Daoy (cell line): ENCODE measurements at places on chromosomes 16 and 17. TPM values are rescaled to one million over a fixed set of nuclear protein-coding genes. Genes with fewer than 3 reads are reported as not detected.

DNA sequence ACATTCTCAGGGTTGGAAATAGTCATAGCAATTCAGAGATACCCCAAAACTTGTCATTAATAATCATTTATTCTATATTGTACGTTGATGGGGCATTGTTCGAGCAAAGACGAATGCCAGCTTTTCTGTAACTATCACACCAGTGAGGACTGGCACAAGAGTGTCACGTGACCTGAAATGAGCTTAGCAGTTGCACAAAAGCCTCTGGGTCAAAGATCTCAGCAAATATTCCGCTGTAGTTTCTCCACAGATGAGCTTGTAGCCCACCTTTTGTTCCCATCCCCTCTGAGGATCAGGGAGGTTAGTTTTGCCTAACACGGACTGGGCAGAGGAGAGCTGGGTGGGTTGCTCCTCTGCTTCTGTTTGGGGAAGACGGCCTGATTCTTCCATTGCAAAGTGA, 18.2 kb downstream of the IRX3 start:
- DNase-seq = no peak

DNA sequence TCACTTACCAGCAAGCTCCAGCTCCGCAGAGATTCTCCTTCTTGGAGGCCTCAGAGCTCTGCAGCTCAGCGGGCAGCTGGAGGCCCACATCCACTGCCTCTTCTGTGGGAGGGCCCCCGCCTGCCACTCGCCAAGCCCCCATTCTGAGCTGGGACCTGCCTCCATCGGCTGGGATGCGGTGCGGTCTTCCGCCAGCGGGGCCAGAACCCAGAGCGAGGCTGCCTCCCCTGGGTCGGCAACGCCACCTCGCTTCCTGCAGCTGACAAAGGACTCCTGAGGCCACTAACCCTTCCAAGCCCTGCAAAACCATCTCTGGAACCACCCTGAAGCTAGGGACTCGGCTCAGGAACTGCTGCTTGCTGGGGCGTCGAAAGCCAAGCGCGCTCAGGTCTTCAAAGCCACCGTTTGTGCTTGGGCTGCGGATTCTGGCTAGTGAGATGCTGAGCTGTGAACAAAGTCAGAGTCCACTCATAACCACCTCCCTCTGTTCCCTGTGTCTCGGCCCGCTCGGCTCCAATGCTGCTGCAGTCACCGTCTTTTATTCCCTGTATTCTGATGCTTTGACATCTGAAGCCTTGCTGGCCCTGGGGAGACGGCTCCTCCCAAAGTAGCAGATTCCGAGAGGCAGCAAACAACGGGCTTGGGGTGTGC, 174.3 kb downstream of the ENGASE start:
- no peak for DNase-seq

- DNase-seq = no peak
Measured at GRCh38 chr16:85473323-85473722, 139.8 kb upstream of the GSE1 start.

- DNase-seq = no peak
Measured at GRCh38 chr17:27391427-27391826, 64.8 kb upstream of the KSR1 start.

- no peak for DNase-seq
Measured at GRCh38 chr17:79089720-79090442, 15.3 kb downstream of the ENGASE start.

DNA sequence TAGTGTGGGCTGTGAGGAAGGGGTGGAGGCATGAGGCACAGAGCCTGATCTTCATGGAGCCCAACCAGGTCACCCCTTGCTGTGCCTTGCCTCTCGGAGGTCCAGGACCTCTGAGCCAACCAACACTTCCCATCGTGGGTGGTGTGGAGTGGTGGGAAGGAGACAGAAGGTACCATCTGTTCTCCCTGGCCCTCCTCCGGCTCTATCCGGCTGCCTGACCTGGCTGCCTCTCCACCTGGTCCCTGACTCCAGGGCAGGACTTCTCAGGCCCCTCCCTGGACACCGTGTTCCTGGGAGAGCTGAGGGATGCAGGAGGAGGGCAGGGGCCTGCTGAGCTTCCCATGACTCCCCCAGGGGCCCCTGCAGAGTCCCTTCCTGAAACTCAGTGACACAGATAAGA, 3.9 kb downstream of the PDK2 start:
- DNase-seq = no peak

DNA sequence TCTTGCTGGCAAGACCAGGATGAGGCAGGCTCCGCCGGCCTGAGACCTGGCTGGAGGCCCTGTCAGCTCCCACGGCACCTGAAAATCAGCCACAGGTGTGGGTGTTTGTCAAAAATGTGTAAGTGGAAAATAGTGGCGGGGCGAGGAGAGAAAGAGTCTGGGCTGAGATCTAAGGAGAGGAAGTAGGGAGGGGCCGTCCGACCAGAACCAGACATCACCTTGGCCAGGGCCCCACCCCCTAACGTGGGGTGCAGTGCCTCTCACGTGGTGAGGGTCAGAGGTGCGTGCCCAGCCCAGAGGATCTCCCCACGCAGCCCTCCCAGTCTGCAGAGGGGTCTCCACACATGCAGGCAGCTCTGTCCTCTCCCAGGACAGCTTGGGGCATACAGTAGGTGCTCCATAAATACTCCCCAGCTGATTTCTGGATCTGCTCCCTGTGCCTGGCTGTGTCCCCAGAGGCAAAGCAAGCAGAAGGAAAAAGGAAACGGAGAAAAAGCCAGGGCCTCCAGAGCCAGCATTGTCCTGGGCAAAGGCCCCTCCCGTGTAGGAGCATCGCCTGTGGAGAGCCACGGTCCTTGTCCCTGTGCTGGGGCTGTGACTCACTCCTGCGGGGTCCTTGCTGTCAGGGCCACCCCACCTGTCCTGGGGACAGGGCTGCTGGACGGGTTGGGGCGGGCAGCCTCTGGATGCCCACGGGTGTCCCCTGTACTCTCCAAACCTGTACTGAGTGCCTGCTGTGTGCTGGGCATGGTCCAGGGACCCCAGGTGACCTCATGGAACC, 16.7 kb downstream of the ZFPM1 start:
- no peak for DNase-seq

GRCh38 chr17:81966343-81967243, 5.6 kb upstream of the NOTUM start:
- DNase-seq = no peak

DNA sequence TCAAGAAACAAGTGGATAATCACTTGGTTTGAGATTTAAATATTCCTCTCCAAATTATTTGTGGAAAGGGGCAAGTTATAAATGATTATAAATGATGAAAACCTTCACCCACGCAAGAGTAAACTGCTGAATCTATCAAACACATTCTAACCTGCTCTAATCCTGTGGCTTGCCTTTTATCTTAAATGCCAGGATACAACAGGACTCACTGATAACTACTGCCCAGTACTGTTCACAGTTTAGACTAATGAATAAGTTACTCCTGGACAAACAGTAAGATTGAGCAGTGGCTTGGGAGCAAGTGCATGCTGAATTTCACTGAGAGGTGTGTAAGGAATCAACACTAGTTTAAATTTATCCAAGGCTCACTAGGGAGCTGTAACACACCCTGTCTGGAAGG, 31.1 kb downstream of the IGF2BP1 start:
- DNase-seq = no peak

- peak; percentile 53 for DNase-seq
Measured at GRCh38 chr17:64507413-64507782, 621 bp downstream of the CEP95 start.

DNA sequence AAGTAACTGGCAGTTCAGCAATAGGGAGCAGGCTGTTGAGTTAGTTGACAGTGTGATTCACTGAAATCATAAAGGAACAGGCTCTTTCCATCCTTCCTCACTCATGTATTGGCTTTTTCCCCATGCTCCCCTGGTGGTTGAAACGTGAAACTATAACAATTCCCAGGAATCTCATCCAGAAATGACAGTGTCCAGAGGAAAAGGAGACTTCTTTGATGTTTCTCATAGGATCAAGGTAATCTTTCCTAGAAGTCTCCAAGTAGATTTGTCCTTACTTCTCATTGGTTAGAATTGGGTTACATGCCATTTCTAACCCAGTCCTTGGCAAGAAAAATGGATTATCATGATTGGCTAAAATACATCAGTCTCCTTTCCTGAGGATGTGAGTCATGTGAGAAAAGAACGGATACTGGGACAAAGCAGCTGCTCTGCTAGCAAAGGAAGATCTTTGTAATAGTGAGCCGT, 14.4 kb downstream of the TTC19 start:
- DNase-seq = peak; percentile 74

C16orf74 gene
- total RNA-seq = 14.1 and 17.8 TPM in 2 replicates

NPIPA5 gene
- not detected in 2 replicates for total RNA-seq

CTRB1 gene
- total RNA-seq = not detected in 2 replicates

RGS11 gene
- total RNA-seq = 0.06 TPM in 1 of 2 replicates, not detected in the other

G6PC3 gene
- 22.6 and 30.1 TPM in 2 replicates for total RNA-seq

ENPP7 gene
- total RNA-seq = not detected in 2 replicates
